ENCODE measurements at places on chromosomes 7 and 10. TPM values are rescaled to one million over a fixed set of nuclear protein-coding genes. Genes with fewer than 3 reads are reported as not detected.

IMMP2L gene
- polyA plus RNA-seq: 49.8 TPM

ASIC3 gene
- polyA plus RNA-seq: 1.3 TPM

HABP2 gene
- polyA plus RNA-seq: 0.73 TPM

PILRA gene
- polyA plus RNA-seq: 4.7 TPM

RBP3 gene
- 0.06 TPM for polyA plus RNA-seq

BBS9 gene
- 16.9 TPM for polyA plus RNA-seq

NPY gene
- polyA plus RNA-seq: 0.35 TPM

All from renal cortex interstitium (tissue), 15 donors.